ENCODE measurements at places on chromosomes 5 and 9.

DNA sequence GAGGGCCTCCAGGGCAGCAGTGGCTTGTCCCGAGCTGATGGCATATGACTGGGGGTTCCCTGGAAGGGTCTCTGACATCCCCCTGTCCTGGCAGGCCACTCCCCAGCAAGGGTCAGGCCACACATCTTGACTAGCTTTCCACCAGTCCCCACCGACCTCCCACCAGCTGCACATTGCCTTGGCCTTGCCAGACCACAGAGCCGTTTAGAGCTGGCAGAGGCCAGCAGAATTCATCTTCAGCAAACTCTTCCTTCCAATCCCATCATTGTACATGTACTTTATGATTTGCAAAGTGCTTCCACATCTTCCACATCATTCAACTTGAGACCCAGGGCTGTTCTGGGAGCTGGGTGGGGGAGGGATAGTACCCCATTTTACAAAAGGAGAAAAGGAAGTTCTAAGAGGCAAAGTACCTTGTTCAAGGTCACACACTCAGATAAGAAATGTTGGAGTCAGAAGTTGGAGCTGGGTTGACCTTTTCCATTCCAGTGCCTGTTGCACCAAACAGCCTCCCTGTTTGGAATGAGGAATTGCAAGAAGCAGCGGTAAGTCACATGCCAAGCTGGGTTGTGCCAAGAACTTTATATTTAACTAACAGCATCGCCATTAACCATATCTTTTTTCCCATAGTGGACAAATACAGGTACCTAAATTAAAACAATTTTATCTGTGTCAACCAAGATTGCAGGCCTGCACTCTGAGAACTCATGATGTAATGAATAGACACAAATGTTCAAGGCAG is 25.8 kb upstream of the COL15A1 start:
- no peak for DNase-seq

GRCh38 chr5:124231230-124231629 is 515.2 kb downstream of the ZNF608 start:
- DNase-seq, result no peak

DNA sequence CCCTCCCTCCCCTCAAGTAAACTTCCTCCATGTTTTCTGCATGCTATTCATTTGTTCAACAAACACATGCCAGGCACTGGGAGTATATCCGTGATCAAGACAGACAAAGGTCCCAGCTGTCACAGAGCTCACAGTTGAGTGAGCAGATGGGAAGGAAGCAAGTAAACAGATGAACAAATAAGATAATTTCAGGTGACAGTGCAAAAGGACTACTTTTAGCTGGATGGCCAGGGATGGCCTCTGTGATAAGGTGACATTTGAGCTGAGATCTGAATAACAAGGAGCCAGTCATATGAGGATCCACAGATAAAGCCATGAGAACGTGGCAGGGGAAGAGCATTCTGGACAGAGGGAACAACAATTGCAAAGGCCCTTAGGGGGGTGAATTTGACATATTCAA is 121.7 kb upstream of the RAD23B start:
- DNase-seq, result no peak

DNA sequence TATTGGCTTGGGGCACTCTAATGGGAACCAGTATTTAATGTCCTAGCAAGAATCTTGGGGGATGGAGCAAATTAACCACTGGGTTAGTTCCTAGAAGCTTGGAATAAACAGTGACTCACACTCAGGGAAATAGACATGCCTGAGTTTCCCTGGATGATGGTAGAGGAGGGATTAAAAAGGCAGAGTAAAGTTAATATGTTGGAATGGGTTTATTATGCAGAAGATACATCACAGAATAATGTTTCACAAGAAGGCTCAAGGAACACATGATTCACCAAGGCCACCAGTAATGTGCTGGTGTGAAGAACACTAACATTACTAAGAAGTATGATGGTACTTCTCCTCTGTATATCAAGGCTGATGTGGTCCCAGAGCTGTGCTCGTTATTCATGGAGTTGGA is 752.9 kb upstream of the SEMA6A start:
- DNase-seq, result no peak

DNA sequence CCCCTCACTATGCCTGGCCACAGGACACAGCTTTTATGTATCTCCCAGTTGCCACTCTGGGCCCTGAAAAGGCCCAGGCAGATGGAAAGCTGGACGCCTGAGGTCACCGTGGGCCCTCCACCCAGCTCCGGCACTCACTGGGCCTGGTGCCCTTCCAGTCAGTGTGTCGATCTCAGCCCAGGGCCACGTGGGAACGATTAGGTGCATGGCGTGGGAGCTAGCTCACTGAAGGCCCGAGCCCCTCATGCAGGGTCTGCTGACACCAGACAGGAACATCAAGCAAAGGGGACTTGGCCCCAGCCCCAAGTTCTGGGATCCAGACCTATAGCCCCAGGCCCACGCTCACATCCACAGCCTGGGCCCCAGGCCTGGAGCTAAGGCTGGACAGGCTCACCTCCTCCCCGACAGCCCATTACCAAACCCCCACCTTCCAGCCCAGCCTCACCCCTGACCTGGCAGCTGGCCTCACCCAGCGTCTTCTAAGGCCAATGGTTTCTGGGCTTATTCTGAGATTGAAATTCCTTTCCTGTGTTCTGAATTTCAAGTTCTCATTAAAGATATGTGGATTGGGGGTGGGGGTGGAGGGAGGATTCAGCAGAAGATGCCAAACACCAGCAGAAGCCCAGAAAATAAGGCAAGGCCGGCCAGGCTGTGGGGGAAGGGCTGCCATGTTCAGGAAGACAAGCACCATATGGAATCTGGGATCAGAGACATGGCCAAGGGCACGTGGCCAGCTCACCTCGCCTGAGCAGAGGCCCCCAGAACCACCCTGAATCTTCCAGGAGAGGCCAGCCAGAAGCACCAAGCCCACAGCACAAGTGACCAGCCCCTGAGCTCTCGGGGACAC is 74.5 kb downstream of the ADAMTS2 start:
- no peak for DNase-seq

DNA sequence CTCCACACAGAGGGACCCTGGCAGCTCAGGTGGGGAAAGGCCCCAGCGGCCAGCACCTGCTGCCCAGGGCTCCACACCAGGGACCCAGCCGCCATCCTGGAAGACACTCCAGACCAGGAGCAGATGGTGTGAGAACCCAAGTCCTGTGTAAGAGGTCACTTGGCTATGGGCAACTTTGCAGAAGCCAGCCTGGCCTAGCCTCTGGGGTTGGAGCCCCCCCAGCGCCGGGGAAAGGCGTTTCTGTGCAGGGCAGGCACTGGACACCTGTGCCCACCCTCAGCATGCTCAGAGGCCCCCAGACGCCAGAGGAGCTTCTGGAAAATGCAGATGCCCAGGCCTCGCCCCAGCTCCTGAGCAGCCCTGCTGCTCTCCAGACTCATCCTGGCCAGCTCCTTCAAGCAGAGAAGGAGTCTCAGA is 34.0 kb downstream of the RASGEF1C start:
- DNase-seq, result no peak

DNA sequence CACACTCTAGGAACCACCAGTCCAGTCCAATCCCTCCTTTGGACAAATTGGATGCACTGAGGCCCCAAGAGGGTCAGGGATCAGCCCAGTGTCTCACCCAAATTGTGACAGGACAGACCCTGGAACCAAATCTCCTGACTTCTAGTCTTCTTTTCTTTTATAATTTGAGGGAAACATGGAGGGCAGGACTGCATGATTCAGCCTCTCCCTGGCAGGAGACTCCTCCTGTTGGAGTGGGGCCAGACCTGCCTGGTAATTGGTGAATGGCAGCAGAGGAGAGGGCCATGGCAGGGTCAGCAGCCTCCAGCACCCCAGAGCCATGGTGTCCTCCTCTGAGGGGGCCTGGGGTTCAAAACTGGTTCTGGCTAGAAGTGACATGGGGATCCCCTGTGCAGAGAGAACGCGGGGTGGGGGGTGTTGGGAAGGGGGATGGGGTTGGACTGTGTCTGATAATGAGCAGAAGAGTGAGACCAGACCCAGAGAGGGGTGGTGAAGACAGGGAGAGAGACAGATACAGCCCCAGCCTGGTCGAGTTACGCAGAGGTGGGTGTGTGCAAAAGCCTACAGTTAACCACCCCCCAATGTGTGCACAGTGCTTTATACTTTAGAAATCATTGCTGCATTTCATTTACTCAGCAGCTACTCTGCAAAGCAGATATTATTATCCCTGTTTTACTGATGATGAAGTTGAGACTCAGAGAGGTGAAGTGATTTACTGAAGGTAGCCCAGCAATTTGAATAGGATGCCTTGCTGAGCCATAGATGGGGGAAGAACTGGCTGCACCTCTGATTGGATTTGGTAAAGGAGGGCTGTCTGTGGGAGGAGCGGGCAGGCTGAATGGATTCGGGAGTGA is 3.8 kb upstream of the SYNPO start:
- DNase-seq, result peak; percentile 86

- no peak for DNase-seq
Measured at GRCh38 chr5:138807182-138807581, 54.0 kb downstream of the CTNNA1 start.

- DNase-seq, result no peak
Measured at GRCh38 chr5:67267512-67268216, 71.1 kb upstream of the CD180 start.

GRCh38 chr5:14190194-14191164 is 47.3 kb downstream of the TRIO start:
- peak; percentile 94 for DNase-seq

- DNase-seq, result no peak
Measured at GRCh38 chr5:137531266-137531665, 32.1 kb upstream of the SPOCK1 start.

DNA sequence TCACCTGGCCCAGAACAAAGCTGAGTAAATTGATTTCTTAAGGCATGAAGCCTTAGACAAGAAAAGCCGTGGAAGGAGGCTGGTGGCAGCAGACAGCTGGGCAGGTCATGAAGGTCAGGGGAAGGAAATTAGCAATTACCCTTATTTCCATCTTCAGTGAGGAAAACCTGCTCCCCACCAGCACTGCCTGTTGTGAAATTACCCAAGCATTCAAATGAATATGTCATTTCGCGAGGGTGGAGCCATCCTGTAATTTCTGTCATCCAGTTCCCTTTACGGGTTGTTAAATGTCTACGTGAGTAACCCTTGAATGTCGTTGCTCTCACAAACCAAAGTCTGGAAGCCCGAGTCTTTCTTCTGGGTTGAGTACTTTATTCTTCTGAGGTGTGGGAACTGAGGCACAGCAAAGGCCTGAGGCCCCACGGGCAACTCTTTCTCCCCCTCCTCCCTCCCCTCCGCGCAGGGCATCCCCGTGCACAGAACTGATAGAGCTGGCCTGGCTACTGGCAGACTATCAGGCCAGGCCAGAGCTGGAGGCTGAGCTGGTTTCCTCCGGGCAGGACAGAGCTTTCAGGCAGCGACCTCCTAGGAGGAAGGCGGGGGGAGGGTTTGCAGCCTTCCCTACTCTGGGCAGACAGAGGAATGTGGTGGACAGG is 22.0 kb upstream of the AK3 start:
- DNase-seq, result no peak

- DNase-seq, result no peak
Measured at GRCh38 chr9:69389437-69389995, 64.5 kb downstream of the ENTREP1 start.

DNA sequence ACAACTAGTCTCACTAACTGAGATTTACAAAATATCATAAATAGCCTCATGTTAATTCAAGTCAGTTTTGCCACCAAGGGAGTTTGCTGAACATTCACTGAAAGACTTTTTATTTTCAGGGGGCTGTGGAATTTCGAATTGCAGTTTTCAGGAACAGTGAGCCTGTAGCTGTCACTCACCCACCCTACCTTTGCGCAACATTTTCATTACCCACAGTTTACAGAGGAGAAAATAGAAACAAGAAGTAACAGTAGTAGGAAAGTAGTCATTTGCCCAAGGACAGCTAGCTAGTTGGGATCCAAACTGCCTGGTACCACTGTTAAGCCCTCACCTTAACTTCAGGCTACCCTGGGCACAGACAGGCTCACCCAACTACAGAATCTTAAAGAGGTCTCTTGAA is 154.1 kb downstream of the ADAMTS12 start:
- DNase-seq, result no peak

DNA sequence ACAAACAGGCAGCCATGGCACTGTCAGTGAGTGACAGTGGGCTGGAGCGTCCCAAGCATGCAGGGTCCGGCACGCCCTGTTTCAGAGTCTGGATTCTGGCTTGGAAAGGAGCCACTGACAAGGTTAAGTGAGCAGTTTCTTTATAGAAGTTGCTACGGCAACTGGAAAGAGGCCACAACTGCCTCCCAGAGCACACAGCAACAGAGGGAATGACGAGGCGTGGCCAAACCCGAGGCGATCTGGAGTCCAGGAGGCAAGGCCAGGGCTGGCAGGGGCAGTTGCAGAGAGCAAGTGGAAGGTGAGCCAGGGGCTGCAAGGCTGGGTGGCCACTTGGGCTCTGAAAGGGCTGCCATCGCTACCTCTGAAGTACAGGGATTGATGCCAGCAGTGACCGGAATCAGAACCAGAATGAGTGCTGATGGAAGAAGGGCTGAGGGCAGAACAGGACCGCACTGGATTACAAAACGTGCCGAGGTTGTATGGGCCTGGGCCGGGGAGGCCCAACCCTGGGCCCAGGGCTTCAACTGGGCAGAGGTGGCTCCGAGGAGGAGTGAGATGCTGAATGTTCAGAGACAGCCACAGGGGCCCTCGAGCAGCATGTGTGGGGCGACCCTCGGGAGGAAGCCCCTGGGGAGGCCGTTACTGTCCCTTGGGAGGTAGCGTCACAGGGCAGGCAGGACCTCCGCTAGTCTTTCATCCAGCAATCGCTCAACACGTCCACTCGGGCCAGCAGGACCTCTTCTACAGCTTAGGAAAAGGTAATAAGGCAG is 4.6 kb downstream of the MRPL41 start:
- DNase-seq, result no peak

DNA sequence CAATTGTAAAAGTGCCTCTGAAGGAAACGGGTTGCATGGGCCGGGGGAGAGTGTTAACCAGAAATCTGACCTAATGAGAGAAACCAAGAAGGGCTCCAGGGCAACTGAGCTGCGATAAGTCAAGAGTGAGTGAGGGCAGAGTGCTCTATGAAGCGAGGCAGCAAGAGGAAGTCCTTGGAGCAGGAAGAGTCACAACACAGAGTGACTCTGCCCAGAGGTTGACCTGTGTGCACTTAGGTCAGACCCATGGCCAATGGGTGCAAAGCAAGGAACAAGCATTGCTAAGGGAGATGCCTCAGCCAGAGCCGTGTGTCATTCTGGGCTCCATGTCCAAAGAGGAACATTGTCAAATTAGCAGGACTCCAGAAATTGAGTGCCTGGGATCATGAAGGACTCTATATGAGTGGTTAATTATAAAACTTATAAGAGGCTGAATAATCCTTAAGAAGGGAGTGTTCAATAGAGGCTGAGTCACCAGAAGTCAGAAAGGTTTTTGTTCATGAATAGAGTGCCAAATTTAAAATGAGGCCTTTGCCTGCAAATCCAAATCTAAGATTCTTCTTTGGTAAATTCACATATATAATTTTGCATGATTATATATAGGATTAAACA is 438.5 kb downstream of the MED10 start:
- no peak for DNase-seq

DNA sequence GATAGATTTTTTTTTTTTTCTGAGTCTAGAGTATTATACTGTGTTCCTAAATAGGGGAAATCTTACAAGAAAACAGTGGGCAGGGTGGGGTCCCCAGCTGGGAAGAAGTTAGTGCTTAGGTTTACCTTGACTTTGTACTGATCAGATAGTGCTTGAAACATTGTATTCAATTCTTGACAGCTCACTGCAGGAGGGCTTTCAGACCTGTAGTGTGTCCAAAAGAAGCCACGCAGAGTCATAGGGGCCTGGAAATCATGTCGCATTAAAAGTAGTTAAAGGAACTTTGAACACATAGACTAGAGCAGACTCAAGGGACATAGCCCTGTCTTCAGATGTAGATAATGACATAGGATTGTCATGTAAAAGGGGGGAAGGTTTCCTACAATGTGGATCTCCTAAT is 215.4 kb upstream of the NR4A3 start:
- DNase-seq, result no peak
